Fibroblast of skin of left biceps (primary cell): ENCODE measurements at places on chromosomes 11 and 22.

GRCh38 chr11:68950270-68950669, 30.5 kb downstream of the MRGPRD start:
- no peak for DNase-seq

GRCh38 chr22:48423481-48423911, 1404.2 kb downstream of the BRD1 start:
- DNase-seq: peak; percentile 34

- no peak for DNase-seq
These were observed 15.2 kb upstream of the EHF start for GRCh38 chr11:34605481-34606325.

- DNase-seq: no peak
These were observed 26.5 kb downstream of the MUC6 start for GRCh38 chr11:1009991-1010390.

DNA sequence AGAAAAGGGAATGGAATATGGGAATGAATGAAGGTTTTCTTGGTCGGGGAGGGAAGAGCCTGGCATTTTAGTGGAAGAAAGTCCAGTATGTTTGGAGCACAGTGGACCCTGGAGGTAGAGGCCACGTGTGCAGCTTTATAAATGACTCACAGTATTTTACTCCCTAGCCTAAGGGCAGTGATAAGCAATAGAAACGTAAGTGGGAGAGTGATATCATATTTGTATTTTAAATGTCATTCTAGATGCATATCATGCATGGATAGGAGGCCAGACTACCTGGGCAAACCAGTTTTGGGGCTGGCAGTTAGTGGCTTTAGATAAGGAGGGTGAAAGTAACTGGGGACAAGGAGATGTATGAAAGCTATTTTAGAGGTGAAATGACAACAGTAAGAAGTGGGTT, 174.1 kb downstream of the ARHGAP42 start:
- no peak for DNase-seq

DNA sequence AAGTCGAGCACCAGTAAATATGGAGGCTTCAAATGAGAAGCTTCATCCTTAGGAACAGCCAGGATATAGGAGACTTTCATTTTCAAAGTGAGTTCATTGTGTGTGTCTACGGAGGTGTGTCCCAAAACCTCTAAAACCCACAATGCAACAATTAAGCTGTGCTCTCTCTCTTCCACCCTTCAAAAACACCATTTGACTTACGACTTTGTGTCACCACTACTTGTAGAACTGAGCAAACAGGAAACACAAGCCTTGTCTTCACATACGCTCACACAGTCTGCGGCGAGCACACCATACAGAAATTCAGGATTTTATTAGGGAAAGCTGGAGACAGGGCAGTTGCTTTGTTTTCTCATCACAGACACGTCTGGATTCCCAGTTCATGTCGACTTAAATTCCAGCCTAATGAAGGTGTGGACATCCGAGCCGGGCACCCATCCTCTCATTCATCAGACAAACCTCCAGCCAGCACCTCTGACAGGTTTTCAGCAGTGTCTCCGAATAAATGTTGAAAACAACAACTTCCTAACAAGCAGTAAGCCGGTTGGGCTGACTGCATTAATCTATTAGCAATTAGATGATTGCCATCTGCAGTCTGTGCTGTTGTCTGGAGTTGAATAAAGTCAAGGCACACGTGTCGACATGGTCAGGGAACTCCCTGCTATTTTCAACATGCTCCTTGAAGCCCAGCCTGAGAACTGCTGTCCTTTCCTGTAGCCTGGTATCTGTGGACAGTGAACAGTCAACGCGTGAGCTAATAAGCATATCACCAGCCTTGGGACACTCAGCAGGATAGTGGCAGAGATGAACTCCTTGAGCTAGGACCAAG, 1411.1 kb downstream of the BRD1 start:
- no peak for DNase-seq

GRCh38 chr11:61495801-61496601, 12.5 kb upstream of the LRRC10B start:
- DNase-seq: no peak

GRCh38 chr11:107549253-107549953, 16.1 kb downstream of the ALKBH8 start:
- no peak for DNase-seq

- DNase-seq: no peak
These were observed 2.0 kb upstream of the KCNJ1 start for GRCh38 chr11:128868841-128869671.

DNA sequence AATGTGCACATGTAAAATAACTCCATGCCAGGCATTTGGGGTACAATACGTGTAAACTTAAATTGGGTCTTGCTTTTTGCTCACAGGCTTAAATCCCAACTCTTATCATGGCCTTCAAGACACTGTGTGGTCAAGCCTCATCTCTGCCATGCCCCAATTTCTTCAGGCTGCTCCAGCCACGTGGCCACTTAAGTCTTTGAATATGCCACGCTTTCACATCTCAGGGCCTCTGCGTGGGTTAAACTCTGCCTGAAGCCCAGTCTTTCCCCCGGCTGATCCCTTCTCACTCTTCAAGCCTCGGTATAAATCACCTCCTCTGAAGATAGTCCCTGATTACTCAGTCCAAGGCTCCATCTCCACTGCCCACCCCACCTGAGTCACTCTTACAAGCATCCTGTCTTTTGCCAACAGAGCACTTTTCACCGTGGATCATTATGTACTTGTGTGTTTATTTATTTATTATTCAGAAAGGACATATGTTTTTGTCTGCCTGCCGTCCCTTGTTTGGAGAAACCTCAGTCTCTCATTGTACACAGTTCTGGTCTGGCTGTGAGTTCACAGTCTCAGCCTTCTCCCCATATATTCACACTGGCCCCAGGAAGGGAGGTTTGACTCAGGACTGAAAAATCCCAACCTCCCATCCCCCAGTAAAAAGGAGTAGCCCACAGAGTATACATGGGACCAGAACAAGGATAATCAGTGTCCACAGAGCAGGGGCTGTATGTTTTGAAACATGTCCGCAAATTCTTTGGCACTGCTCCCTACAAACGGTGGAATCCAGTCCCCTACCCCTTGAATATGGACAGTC, 344.7 kb downstream of the MN1 start:
- DNase-seq: peak; percentile 75

GRCh38 chr22:18114976-18115652, 4.5 kb downstream of the TUBA8 start:
- DNase-seq: no peak

GRCh38 chr11:106233191-106233590, 155.7 kb downstream of the AASDHPPT start:
- no peak for DNase-seq

DNA sequence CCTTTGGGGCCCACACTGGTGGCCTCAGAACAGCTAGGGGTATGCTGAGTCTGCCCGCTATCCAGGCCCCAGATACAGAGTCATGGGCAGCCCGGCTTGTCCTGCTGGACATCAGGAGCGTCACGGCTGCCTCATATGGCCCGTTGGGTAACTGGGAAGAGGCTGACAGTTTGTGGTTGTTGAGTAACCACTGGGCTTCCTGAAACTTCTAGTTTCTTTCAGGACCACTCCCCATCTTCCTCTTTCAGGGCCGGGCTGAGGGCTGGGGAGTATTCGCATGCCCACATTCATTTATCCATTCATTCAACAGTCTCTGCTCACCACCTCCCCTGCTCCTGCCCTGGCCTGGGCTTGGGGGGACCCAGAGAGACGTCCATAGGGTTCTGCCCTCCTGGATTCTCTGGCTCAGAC, 13.4 kb upstream of the P2RY2 start:
- DNase-seq: no peak

DNA sequence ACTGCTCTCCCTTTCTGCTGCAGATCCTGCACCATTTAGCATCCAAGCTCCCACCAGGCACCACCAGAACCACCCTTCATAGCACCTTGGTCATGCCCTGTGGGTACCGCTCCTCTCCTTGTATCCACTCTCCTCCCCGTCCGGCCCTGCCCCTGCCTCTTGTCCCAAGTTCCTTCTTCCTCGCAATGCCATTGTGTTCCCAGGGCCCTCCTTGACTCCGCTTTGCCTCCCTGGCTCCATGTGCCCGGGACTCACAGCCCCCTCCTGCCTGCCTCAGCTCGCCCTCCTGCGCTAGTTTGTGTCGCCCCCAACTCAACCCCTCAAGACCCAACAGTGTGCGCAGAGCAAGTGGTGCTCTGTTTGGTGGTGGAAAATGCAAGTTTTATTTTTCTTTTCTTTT, 10.8 kb downstream of the FADS2 start:
- no peak for DNase-seq

GRCh38 chr11:114130115-114130576, 70.6 kb downstream of the ZBTB16 start:
- no peak for DNase-seq

- no peak for DNase-seq
These were observed 25.8 kb upstream of the WNT11 start for GRCh38 chr11:76232026-76232665.

- no peak for DNase-seq
These were observed 7.6 kb downstream of the SLC29A2 start for GRCh38 chr11:66363805-66364535.

DNA sequence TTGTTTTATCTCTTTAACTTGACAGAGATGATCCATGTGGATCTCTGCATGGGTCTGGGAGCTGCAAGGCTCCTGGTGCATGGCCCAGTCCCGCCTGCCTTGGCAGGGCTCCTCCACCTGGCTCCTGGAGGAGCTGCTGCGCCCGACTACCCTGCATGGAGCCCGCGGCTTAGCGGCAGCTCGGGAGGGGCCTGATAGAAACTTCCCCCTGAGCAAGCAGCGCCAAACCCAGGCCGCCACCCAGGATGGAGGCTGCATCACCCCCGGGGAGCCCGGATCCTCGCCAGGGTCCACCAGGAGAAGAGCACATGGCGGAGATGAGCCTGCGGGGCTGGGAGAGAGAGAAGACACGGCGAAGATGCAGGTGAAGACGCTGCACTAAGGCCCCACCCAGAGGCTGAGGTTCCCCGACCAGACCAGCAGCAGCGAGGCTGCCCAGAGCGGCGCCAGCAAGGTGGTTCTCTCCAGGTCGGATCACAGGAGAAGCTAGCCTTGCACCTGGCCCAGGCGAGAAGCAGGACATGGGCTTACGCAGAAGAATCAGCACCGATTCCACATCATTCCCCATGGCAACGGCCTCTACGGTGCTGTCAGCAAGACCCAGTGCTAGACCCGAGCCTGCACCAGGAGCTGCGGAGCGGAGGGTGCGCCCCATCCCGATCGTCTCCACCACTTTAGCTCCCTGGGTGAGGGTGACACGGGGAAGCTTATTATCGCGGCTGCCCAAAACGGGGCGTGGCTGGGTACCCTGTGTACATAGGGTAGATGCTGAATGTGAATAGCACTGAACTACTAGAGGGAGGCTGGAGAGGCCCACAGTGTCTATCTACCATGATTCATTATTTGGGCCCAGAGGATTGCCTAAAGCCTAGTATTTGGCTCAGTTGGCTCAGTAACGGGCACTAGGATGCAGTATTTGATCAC, 41.3 kb upstream of the VPREB1 start:
- DNase-seq: no peak

DNA sequence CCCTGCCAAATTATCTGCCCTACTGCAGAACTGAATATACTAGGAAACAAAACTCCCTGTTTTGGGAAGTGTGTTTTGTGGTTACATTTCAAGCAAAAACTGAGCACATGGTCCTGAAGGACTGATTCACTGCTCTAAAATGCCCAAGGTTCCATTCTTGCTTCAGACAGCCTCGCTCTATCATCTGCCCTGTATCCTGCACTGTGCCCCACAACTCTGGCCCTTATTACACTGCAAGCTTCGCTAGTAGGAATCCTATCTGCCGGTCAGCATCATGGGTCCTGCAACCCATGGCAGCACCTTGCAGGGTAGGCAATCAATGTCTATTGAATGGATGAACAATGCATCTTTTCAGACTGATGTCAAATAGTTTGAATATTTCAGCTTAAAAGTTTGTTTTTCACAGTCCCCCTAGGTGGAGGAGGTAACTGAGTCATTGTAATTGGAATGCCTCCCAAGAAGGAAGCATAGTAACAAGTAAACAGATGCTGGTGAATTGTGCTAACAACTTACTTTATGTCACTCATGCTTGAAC, 21.3 kb downstream of the LAYN start:
- peak; percentile 79 for DNase-seq

DNA sequence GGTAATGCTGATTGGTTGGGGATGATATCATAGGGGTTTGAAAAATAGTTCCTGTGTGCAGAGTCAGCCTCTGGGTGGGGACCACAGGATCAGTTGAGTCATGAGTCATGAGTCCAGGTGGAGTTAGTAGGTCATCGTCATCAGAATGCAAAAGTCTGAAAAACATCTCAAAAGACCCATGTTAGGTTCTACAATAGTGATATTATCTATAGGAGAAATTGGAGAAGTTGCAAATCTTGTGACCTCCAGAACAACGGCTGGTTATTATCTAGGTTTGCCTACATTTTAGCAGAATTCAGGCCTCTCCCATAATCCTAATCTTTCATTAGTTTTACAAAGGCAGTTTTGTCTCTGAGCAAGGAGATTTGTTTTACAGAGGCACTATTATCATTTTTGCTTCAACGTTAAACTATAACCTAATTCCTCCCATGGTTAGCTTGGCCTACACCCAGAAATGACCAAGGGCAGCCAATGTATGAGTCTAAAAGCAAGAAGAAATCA, 38.9 kb downstream of the MS4A2 start:
- DNase-seq: no peak

GRCh38 chr11:125001079-125001778, 47.2 kb downstream of the CCDC15 start:
- no peak for DNase-seq

GRCh38 chr11:106276126-106276525, 198.7 kb downstream of the AASDHPPT start:
- DNase-seq: no peak

DNA sequence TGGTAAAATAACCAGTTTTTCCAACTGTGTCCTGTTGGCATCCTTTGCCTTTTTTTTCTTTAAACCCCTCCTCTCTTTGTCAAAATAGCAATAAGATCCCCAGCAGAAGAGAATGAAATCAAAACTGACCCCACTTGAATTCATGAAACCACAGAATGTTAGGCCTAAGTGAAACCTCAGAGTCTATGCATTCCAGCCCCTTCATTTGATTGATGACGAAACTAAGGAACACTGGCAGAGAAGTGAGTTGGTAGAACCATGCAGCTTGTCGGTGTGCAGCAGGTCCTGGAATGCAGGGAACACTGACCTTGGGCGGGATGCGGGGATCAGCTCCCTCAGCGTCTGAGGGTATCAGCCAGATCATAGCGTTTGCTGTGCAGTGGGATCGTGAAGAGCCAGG, 57.5 kb downstream of the GRK3 start:
- peak; percentile 13 for DNase-seq
